Hindlimb muscle (tissue), 1 donor: ENCODE measurements at places on chromosomes 12 and 14. TPM values are rescaled to one million over a fixed set of nuclear protein-coding genes. Genes with fewer than 3 reads are reported as not detected.

The ISM2 gene
- polyA plus RNA-seq = 0.10 TPM

DNA sequence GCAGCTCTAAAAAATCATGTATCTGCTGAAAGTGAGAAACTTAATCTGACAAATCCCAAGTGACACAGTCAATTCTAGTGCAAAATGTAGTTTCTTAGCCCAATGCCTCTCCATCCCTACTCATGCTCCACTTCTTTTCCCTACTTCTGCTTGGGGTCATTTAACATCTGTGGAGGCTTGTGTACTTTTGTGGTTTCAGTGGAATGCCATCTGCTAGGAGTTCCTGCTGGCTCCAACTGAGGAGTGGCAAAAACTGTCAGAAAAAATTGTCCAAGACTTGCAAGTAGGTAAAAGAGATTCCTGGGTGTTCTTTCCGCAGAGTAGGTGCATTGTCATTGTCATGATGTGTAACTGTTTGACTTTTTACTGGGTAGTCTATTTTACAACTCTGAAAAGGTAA is 12.5 kb upstream of the AVPR1A start:
- no peak for DNase-seq

- no peak for DNase-seq
Observed at GRCh38 chr14:102557434-102558226, 34.8 kb upstream of the RCOR1 start.

- no peak for DNase-seq
Observed at GRCh38 chr14:64515053-64515452, 10.5 kb downstream of the ZBTB1 start.

- DNase-seq = no peak
Observed at GRCh38 chr12:42283739-42284138, 42.2 kb downstream of the ZCRB1 start.

DNA sequence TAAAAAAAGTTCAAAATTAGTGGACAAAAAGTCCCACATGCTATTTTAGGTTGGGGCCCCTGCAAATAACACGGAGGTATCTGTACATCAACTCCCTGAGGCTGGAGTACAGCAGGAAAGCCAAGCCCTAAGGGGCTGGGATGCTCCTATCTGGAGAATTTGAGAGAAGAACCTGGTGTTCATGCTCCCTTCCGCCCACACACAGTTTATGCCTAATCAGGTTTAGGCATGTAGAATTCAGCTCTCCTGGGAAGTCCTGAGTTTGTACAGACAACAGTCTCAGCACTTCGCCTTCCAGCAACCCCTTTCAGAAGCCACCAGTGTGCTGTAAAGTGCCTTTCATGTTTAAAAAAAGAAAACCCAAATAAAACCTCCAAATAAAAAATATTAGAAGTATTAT is 237.3 kb upstream of the GRIP1 start:
- DNase-seq = no peak
